Upper lobe of right lung (tissue), 1 donor: ENCODE measurements at places on chromosomes 5 and 9.

GRCh38 chr5:103624035-103624480 is 61.5 kb upstream of the NUDT12 start:
- DNase-seq, result no peak

- no peak for DNase-seq
Observed at GRCh38 chr5:177089825-177090641, 3.3 kb downstream of the FGFR4 start.

DNA sequence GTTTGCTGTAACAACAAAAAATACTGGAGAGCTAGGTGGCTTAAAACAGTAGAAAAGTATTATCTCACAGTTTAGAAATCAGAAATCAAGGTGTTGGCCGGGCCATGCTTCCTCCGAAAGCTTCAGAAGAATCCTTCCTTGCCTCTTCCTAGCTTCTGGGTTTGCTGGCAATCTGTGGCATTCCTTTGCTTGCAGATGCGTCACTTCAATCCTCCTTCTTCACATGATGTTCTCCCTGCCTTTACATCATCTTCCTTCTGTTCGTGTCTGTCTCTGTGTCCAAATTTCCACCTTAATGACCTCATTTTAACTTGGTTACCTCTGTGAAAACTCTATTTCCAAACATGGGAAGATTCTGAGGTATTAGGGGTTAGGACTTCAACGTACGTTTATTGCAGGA is 90.4 kb upstream of the CHD1 start:
- DNase-seq, result no peak

- DNase-seq, result no peak
Observed at GRCh38 chr9:98109052-98109451, 10.0 kb downstream of the TRIM14 start.

DNA sequence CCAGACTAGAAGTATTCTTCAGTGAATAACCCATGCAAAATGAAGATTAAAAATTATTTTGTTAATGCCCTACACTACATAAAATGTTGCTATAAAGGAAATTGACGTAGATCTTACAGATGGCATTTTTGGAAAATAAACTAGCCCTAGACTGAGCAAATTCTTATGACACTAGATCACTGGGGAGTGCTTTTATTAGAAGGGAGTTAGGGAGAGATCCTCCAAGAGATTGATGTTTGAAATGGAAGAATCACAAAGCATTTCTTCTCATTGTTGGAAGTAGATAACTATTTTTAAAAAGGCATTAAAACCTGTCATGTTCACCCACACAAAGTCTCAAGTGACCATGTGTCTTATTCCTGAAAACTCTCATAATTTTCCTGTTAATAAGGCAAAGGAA is 351.1 kb upstream of the TLE4 start:
- no peak for DNase-seq

GRCh38 chr9:126618585-126619360 is 5.0 kb downstream of the LMX1B start:
- no peak for DNase-seq
